Hematopoietic multipotent progenitor cell treated with erythropoietin and hydrocortisone succinate and interleukin-3 and kit ligand, for 8 days (in vitro differentiated cells): ENCODE measurements at places on chromosomes 5 and 9.

DNA sequence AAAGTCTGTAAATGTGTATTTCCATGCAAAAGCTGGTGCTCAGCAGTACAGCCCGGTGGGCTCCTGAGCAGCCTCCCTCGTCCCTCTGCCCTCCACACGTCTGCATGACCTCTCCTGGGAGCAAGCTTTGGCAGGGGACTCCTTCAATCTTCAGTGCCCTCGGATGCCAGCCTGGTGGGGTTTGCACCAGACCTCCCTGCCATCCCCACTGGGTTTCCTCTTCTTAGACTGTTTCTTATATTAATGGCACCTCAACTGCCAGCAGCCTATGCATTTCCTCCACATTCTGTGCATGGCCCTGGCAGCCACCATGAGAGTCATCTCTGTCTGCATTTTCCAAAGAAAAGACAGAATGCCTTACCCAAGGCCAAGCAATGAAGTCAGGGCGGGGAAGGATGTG is 108.4 kb downstream of the ROR2 start:
- DNase-seq = no peak

- DNase-seq = peak; percentile 69
These were observed 13.6 kb upstream of the GM2A start for GRCh38 chr5:151239237-151239861.

DNA sequence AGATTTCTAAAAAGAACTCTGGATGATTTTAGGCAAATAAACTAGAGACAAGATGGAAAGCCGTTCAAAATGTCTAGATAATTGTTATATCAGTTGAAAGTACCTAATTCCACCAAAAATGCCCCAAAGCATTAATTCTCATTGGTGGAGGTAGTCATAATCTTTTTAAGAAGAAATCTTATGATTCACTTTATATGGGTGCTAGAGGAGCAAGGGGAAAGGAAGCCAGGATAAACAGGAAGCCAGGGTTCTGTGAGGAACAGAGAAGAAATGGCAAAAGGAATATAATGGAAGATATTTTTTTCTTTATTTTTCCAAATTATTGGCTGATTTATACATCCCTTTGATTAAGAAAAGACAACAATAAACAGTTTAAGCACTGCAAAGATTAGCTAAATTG is 7.8 kb downstream of the YIPF5 start:
- DNase-seq = no peak

DNA sequence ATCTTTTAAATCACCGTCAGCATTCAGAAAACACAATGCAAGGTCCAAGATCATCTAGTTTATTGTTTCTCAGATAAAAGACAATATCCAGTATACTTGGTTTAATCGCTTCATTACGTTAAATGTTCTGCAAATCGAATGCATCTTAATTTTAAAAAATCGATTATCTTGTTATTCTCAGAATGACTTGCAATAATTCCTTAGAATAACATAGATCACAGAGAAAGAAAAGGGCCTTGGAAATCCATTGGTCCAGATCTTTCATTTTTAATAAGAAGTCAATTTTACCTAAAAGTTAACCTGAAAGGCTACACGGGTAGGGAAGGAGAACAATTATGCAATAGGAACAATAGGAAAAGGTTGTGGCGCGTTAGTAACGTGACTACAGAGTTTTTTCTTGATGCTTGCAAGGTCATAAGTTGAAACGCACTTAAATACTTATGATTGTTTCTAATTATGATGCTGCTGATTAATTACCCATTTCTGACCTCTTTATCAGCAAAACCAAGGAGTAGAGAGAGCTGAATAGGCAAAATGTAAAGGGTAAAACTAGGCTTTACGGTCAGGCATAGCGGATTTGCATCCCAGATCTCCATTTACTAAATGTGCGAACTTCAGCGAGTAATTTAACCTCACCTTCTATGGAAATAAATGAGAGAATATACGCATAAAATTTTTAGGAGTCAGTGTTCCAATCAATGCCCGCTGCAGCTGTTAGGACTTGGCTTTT is 769 bp upstream of the LYRM7 start:
- peak; percentile 33 for DNase-seq

GRCh38 chr5:57822651-57823050 is 340.0 kb upstream of the ACTBL2 start:
- DNase-seq = no peak

GRCh38 chr9:11931109-11931508 is 762.1 kb upstream of the TYRP1 start:
- DNase-seq = no peak

GRCh38 chr9:113160571-113160970 is 9.8 kb downstream of the SLC31A2 start:
- no peak for DNase-seq

GRCh38 chr5:10323588-10324488 is 16.1 kb upstream of the CMBL start:
- DNase-seq = no peak

GRCh38 chr9:10548348-10548747 is 64.5 kb downstream of the PTPRD start:
- DNase-seq = no peak

DNA sequence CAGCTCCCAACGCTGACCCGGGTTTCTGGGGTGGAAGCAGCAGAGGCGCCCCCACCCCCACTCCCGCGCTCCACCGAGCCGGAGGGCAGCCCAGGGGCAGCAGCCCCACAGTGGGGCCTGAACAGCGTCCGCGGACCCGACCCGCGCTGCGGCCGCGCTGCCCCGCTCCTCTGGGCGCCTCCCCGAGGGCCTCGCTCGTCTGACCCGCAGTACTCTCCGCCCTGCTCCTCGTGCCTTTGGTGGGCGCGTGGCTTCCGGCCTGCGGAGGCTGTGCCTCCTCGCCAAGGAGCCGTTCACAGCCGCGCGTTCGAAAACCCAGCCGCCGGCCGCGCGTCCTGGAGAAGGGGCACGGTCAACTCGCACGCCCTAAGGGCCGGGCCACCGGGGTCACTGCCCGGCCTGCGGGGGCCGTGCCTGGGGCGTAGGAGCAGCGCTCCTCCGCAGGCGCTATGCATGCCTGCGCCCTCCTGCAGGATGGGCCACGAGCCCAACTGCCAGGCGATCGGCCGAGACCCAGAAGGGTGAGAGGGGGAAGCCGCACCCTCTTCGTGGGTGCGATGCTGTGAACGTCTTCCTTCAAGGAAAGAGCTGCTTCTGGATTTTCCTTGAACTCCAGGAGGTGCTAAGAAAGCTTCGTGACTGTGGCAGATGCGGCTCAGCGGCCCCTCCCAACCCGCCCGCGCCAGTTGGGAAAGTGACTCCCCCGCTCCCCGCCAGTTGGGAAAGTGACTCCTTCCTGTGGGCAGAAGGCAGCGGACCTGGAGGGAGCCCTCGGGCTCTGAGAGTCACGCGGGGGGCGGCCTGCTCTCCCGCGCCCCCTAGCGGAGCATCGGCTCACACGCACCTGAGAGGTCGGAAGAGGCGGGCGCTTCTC is 82.7 kb downstream of the HSD17B3 start:
- peak; percentile 20 for DNase-seq

DNA sequence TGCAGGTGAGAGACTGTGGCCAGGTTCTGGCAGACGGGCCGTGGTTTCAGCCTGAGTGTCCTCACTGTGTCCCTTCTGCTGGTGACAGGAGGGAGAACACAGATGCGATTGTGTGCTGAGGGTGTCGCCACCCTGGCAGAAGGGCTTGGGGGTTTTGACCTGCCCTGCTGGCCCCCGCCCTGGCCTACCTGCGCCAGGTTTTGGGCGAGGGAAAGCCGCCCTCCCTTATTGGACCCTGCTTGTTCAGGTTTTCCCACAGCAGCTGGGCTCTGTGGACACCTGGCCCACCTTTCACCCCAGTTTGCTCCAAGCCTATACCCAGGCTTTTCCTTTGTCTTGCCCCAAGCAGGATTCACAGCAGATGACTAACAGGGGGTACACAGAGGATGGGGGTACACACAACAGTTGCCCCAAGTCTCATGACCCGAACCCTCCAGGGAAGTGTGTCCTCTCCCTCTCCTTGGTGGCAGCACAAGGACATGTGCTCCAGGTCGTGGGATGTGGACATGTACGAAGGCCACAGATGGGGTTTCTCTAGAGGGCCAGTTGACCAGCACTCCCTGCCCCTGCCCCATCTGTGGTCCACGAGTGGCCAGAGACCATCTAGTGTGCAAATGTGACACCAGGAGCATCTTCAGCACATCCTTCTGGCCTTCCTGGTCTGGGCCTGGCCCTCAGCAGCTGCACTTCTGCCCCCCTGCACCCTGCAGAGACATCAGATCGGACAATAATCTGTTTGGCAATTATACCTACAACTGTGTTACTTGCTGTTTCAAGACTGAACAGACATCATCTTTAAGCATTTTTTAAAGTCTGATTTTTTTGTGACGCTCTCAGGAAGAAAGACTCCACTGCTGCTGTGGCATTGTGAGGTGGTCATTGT is 265.8 kb upstream of the IRX4 start:
- no peak for DNase-seq

DNA sequence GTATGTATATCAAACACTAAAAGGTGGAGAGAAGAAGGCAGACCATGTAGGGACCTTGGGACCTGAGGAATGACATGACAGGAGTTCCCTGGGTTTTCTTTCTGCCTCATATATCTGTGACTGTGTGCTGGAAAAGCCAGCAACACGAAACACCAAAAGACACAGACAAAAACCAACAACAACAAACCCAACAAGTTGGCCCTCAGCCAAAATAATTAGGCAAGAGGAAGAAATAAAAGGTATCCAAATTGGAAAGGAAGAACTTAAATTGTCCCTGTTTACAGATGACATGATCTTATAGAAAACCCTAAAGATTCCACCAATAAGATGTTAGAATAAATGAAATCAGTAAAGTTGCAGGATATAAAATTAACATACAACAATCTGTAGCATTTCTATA is 21.7 kb downstream of the ABO start:
- no peak for DNase-seq

- peak; percentile 24 for DNase-seq
These were observed 105.3 kb downstream of the UBE2R2 start for GRCh38 chr9:33921967-33922895.

DNA sequence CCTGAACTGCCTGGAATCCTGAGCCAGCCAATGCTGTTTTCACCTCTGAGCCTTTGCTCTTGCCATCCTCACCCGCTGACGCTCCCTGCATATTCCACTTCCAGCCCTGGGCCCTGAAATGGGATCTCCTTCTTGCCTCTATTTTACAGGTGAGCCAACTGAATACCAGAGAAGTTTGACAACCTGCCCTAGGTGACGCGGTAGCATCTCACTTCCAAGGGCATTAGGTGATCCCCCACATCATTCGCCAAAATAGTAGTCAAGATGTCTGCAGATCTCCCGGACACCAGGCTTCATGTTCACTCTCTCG is 43.5 kb downstream of the FOXI1 start:
- no peak for DNase-seq

DNA sequence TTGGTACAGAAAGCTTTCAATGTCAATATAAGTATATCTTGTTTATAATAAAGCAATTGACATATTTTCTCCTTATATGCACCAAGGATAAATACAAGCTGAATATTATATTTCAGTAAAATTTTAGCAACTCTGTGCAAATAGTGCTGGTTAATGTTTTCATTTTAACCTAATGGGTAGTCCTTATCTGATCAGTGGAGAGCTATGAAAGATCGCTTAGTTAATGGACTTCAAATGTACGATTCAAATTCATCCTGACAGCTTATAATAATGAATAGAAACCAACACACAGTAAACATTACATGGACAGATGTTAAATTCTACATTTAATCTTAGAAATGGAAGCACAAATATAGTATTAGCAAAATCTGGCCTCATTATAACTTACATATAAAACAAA is 1495.2 kb upstream of the C9orf72 start:
- DNase-seq = no peak

DNA sequence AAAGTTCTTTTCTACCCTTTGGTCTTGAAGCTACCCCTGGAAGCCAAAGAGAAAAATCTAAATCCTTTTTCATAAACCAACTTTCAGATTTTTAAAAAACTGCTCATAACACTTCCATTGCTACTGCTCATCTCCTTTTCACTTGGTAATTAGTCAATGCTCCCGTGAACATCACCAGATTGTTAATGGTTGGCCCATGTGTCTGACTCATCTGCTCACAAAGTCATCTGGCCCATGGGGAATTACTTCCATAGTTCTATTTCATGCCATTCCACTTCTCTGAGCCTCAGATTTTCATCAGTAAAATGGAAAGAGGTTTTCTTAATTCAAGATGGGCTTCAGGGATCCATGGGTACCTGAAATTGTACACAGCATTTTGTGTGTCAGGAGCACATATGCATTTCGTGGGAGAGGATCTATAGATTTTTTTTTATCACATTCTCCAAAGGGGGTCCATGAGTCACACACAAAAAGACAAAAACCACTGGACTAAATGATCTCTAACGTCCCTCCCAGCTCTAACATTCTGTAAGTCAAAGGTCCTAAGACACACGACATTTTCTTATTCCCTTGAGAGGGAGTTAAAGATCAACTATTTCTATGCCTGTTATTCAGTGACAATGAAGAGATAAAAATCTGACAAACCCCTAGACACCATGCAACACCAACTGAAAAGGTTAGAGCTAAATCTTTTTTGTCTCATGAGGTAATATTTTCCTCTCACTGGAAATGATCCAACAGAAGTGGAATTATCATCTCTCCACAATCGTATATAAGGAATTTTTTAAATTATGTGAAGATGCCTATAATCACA is 75.4 kb downstream of the TEX10 start:
- DNase-seq = no peak

GRCh38 chr9:120916991-120917880 is 9.4 kb downstream of the TRAF1 start:
- no peak for DNase-seq

DNA sequence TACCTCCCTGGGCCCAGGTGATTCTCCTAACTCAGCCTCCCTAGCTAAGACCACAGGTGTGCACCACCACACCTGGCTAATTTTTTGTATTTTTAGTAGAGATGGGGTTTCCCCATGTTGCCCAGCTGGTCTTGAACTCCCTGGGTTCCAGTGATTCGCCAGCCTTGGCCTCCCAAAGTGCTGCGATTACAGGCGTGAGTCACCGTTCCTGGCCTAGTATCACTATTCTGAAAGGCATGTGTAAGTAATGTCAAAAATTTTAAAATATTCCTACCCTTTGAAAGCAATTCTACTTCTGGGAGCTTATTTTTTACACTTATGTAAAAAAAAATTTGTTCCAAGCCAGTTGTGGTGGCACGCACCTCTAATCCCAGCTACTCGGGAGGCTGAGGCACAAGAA is 27.1 kb upstream of the TLE1 start:
- no peak for DNase-seq

DNA sequence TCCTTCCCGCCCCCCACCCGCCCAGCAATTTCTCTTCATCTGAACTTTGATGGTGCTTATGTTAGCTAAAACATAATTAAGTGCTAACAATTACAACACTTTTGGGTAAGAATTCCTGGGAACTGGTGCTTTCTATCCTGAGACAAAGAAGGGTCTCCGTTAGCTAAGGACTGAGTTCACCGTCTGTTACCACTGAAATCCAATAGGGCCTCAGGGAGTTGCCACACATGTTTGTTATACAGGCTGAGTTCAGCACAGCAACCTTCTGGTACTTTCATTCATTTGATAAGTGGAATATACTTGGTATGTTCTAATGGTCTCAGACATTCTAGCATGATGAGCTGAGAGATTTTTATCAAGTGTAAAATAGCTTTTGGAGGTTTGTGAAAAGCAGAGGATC is 437.9 kb downstream of the EFNA5 start:
- no peak for DNase-seq
